ENCODE measurements at places on chromosomes 2 and 18.

GRCh38 chr2:40265602-40266001 is 186.3 kb downstream of the SLC8A1 start:
- no peak for DNase-seq

DNA sequence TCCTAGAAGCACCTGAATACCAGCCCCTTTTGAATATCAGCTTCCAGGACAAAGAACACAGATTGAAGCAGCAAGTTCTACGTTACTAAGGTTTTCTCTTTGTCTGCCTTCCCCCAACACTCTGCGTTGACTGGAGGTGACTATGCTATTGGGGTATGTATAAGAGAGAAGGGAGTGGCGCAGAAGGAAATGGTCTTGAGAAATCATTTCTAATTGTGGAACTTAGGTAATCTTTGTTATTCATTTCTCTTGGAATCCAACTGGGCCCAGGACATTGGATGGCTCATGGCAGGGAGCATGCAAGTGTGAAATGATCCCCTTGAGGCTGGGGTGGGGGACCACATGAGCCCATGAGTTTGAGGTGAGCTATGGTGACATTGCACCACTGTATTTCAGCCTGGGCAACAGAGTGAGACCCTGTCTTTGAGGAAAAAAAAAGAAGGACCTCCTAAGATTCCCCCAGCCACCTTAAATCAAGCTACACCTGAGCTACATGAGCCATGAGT is 29.7 kb downstream of the XDH start:
- no peak for DNase-seq

DNA sequence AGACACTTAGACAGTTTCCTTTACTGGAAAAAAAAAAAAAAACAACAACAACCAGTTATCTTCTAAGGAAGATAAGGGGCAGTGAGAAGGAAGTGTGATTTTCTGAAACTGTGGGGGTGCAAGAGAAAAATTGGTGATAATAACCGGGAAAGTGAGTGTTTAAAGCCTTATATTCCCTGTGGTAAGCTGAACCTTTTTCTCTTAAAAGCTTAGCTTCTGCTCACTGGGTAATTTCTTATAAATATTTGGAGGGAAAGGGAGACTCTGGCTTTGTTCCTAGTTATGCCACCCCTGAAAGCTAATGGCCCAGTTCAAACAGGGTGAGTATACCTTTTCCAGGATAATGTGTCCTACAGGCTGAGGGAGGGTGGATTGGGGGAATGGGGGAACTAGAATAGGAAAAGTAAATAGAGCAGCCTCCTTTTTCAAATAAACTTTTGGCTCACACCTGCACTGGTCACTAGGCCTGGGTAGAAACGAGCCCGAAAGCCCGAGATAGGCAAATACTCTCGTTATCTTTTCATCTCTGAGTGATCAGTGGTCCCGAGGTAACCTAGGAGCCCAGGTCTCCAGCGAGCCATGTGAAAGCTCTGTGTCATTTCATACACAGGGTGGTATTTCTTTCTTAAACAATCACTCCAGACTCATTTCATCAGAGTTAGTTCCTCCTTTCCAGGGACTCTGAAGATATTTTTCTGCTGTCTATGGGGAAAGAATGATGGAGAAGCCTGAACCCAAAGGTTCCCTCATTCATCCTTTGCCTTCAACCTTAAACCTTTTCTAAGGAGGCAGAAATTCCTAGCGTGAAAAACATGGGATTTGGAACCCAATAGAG is 15.5 kb upstream of the SRBD1 start:
- peak; percentile 32 for DNase-seq

- no peak for DNase-seq
These were observed 18.7 kb upstream of the NCKAP5 start for GRCh38 chr2:133586978-133587377.

GRCh38 chr18:78972930-78973331 is 6.7 kb upstream of the SALL3 start:
- DNase-seq, result no peak

DNA sequence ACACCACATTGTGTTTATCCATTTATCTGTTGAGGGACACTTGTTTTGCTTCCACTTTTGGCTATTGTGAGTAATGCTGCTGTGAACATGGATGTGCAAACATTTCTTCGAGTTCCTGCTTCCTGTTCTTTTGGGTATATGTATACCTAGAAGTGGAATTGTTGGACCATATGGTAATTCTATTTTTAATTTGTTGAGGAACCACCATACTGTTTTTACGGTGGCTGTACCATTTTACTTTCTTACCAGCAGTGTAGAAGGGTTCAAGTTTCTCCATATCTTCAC is 23.1 kb downstream of the ANXA4 start:
- no peak for DNase-seq

GRCh38 chr2:169823996-169824372 is 721 bp downstream of the METTL5 start:
- DNase-seq, result no peak

DNA sequence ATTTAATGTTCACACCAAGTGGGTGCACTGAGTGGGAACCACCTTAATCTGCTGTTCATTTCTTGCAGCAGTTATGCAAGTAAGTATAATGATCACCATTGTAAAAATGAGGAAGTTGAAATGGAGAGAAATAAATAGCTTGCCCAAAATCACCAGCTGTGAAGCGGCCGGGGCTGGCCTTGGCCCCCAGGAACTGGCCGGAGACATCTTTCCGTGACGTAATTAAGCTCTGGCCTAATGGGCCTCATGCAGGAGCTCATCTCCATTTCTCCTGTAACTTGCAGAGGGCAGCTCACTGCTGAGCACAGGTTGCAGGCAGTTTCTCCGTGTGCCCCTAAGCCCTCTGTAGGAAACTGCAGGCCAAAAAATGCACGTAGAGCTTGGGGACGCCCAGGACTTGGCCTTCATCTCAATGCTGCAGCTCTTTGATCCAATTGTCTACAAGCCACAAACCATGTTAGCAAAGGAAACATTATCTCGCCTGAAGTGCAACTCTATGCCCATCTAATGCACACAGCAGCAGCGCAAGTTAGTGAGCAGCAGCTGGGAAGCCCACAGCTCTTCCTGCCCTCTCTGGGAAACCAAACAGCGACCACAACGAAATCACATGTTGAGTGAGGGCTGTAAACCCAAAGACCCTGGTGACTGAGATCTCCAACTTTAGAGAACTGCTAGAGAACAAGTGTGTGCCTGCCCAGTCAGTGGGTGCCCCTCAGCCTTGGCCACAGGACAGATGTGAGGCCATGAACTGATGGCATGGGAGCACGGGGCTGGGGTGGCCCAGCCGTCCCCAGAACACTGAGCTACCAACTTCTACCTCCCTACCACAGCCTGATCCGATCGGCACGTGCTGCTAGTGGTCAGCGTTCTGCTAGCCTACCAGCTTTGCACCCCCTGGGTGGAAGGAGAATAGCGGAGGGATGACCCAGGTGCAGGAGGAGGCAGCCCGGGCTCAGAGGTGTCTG is 28.8 kb downstream of the APCDD1 start:
- no peak for DNase-seq

DNA sequence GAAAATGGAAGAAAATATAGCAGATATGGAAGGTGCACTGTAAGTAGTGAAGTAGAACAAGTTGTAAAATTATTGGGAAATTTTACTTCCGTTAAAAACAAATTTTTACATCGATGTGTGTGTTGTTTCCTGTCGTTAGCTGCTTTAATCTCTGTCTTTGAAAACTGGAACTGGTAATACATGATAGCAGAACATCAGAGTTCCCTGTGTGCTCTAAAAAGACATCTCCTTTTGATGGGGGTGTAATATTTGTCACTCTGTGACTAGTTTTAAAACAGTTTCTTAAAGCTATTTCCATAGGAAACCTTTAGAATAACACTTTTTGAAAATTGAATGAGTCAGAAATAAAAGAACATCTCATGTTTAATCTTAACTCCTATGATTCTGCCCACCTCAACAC is 43.5 kb downstream of the COX7A2L start:
- no peak for DNase-seq

GRCh38 chr2:20145497-20146193 is 79.3 kb downstream of the SDC1 start:
- no peak for DNase-seq

- no peak for DNase-seq
These were observed 32.3 kb upstream of the NEB start for GRCh38 chr2:151766437-151767153.

DNA sequence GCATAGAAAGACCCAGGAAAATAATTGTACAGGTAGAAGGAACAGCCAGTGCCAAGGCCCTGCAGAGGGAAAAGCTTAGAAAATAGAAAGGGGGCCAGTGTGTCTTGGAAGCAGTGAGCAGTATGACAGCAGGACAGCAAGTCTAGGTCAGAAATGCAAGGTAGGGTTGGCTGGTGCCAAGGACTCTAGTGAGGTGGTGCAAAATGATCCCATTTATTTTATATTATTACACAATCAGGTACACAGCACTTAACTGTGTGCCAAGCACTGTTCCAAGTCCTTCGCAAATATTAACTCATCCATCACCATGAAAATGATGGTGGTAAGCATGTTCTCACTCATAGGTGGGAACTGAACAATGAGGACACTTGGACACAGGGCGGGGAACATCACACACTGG is 100.0 kb downstream of the AQP4 start:
- DNase-seq, result no peak

GRCh38 chr2:44716131-44716530 is 225.4 kb upstream of the SIX3 start:
- DNase-seq, result no peak
